ENCODE measurements at places on chromosomes 3 and 15.

DNA sequence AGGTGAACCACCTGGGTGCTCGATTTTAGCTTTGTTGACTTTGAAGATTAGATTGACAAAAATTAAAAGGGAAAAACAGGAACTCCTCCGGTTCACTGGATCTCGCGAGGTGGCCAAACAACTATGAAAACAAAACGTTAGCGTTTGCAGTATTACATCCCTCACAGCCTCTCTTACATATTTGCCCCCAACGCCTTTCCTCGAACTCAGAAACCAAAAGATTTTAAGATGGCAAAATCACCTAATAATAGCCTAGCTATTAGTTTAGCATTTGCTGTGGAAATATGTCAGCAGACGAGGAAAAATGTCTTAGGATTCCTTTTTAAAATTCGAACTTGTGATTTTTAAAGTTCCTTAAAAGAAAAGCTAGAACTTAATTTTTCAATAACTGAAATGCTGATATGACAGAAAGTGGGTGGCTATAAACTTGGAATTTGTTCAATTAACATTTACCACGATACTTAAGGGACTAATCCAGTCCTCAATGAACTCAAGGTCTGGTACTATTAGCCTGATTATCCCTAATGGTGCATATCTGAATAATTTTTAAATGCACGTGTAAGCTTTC, 491 bp upstream of the SENP7 start:
- no peak for DNase-seq

DNA sequence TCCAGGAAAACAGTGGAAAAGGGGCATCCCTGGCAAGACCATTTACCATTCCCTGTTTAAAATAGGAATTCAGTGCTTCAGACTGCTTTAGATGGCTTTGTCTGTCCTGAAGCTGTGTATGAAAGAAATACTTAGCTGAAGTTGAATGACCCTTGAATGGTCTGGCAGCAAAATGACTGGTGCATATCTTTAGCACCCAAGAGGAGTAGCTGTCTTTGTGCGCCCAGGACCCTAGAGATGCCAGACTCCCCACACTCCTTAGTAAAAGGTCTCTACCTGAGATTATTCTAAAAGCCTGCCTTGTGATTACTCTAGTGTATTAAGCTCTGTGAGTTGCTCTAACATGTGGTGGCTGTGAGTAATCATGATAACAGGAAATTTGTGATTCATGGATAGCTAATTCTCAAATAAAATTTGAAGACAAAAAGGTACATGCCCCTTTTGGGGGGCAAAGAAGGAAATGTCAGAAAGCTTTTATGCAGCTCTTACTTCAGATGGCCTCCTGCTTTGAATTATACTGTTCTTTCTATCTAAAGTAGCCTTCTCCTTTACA, 3.2 kb downstream of the MAPKBP1 start:
- DNase-seq = no peak

DNA sequence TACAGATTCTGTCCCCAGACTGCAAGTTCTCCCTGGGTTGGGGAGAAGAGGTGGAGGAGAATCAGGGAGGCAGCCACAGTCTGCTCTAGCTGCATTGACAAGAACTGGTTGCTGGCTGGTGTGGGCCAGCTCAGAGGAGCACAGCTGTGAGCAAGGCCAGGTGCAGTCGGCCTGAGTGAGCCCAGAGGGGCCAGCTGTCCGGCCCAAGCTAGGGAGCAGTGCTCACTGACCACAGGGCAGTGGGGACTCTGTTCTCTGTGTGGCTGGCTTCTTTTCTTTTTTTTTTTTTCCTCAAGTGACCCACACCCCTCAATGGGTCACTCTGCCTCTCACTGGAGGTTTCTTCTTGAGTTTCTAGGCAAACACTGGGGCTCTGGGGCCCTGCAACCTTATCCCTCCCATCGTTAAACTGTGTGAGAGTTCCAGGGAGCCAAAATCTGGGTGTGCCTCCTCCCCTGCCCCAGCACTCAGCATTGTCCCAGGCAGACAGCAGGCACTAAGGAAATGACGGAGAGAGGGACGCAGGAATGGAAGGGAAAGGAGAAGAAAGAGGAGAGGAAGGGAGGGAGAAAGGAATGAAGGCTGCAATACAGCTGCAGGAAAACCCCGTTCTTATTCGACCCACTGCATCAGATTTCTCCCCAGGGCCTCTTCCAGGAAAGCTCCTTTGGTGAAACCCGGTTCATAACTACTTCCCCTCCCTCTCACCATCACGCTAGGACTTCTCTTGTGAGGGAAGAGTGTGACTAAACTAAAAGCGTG, 37.7 kb upstream of the HES1 start:
- no peak for DNase-seq

DNA sequence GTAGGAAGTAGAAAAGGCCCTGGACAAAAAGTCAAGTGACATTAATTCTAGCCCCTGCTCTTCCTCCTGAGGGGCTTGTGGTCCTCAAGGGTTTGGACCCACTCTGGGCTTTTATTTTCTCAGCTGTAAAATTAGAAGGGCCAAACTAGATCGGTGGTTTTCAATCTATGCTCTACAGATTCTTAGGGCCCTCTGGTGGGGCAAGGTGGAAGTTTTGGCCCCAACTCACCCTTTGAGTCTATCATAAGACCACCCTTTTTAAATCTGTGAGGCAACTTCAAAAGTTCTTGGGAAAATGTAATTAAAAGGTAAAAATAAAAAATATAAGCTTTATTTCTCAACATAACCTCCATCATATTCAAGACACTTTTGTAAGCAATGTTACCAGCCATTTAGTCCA, 25.6 kb upstream of the CFAP161 start:
- DNase-seq = no peak

GRCh38 chr3:124395584-124396338, 334.5 kb upstream of the UMPS start:
- no peak for DNase-seq

DNA sequence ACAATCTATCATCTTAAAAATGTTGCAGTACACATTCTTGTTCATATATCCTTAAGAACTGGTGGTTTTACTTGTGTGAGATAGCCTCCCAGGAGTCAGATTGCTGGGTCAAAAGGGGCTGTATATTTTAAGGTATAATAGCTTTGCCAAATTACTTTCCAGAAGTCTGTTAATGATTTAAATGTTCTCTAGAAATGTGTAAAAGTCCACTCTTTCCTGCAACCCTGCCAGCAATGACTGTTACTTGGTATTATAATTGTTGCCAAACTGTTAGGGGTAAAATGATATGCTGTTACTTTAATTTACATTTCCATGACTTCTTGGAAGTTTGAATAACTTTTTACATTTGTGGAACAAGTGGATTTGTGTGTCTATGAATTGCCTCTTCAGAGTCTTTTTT, 170.8 kb downstream of the SLC9A9 start:
- DNase-seq = no peak

GRCh38 chr3:139839659-139840058, 95.3 kb upstream of the CLSTN2 start:
- DNase-seq = no peak

GRCh38 chr3:45985532-45986302, 9.9 kb downstream of the FYCO1 start:
- DNase-seq = no peak

DNA sequence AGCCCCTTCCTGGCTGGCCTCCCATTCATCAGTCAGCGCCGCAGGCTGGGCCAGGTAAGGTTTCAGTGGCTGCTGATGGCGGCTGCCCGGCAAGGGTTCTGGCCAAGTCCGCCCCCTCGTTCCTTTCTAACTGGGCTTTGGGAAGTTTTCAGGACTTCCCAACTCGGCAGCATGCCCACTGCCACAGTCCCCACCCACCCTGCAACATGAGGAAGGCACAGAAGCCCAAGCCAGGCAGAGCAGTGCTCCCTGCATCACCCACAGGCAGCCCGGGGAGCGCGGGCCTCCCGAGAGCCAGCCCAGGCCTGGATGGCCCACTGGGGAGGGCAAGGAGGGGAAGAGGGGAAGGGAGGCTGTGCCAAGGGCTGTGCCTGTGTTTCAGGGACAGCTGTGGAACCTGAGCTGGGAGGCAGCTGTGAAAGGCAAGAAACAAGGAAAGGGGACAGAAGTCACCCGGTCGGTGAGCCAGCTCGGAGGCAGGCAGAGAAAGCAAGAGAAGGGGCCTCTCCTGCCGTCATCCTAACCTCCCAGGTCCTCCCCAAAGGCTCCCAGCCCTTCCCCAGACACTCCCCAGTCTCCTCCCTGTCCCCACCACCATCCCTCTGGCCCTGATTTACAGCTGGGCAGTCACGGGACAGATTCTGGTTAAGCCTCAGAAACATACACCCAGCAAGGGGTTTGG, 73.9 kb downstream of the CPN2 start:
- DNase-seq = no peak

DNA sequence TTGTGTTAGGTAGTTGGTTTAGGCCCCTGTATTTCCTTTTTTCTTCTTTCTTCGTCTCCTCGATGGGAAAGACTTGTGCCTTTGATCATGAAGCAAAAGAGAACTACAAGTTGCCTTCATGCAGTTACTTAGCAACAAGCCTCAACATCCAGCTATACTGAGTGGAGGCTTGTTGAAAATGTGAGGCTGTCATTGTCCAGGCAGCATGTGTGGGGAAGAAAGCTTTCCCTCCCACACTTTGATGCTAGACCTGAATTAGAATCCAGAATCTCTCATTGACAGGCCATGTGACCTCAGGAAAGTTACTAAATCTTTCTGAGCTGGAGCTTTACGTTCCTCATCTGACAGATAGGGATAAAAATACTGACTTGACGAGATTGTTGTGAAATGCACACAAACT, 23.7 kb downstream of the IFT122 start:
- DNase-seq = no peak

- DNase-seq = no peak
Measured at GRCh38 chr3:53833053-53833645, 13.1 kb downstream of the CHDH start.

GRCh38 chr15:31049682-31050615, 51.6 kb downstream of the TRPM1 start:
- DNase-seq = no peak

GRCh38 chr15:88661041-88661700, 22.4 kb downstream of the ISG20 start:
- DNase-seq = no peak

GRCh38 chr3:150372722-150373121, 35.4 kb upstream of the TSC22D2 start:
- DNase-seq = no peak

DNA sequence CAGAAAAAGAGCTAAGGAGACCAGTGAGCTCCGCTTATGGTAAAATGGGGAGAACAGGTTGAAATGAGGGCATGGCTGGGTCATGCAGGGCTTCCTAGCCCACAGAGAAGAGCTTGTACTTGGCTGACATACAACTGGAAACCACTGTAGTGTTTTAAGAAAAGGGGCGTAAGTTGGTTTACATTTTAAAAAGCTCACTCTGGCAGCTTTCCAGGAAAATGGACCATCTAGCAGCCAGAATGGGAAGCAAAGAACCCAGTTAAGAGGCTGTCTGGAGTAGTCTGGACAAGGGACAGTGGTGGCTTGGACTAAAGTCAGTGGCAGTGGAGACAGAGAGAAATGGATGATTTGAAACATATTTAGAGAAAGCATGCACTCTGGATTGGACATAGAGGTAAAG, 1.9 kb downstream of the MORC1 start:
- DNase-seq = no peak

DNA sequence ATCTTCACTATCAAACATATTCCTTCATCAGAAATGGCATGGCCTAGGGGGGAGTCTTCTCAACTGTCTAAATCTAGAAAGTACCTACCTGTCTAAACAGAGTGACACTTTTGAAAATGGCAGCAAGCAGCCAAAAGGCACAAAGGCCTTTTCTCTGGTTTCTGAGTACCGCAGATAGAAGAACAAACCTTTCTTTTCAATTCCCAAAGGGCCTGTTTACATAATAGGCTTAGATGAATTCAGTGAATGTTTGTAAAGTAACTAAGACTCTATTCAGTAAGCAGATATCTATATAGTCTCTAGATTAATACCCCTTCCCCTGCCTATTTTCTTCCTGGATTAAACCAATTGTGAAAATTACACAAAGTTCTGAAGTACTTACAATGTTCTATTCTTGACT, 7.1 kb downstream of the MYEF2 start:
- no peak for DNase-seq

GRCh38 chr3:69774029-69774428, 34.8 kb downstream of the MITF start:
- no peak for DNase-seq

DNA sequence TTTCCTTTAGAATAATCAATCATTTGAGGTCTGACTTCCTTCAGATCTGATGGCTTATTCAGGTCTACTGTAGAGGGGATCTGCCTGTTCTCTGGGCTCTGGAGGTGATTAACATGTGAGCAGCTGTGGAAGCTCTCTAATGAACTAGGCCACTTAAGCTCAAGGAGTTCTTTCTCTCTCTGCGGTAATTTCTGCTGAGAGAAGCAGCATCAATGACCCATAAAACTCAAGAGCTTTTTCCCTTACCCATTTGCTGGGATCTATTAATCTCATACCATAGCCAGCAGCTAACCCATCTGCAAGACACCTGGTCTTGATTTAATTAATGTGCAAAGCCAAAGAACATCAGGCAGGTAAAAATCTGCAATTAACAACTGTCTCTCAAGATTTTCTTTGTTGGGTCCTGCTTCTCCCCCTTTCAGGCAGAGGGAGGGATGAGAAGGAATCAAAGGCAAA, 73.2 kb upstream of the DLG1 start:
- DNase-seq = no peak

- DNase-seq = no peak
Measured at GRCh38 chr15:84819791-84820190, 2.6 kb downstream of the ALPK3 start.

DNA sequence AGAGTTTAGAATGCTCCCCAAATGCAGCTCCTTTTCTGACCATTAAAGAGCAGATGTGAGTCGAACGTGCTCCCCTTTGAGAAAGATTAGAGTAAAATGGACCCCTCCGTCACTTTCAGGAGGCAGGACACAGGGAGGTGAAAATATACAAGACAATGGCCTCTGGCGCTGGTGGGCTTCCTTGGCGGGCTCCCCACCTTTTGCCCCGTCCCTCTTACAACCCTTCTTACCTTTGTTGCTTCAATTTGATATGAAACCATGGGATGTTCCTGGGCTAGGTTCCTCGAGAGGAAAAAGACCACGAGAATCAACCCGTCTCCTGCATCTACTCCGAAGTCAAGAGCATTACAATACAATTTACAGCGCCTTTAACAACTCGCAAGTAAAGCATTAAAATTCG, 214.2 kb downstream of the MEIS2 start:
- DNase-seq = no peak

DNA sequence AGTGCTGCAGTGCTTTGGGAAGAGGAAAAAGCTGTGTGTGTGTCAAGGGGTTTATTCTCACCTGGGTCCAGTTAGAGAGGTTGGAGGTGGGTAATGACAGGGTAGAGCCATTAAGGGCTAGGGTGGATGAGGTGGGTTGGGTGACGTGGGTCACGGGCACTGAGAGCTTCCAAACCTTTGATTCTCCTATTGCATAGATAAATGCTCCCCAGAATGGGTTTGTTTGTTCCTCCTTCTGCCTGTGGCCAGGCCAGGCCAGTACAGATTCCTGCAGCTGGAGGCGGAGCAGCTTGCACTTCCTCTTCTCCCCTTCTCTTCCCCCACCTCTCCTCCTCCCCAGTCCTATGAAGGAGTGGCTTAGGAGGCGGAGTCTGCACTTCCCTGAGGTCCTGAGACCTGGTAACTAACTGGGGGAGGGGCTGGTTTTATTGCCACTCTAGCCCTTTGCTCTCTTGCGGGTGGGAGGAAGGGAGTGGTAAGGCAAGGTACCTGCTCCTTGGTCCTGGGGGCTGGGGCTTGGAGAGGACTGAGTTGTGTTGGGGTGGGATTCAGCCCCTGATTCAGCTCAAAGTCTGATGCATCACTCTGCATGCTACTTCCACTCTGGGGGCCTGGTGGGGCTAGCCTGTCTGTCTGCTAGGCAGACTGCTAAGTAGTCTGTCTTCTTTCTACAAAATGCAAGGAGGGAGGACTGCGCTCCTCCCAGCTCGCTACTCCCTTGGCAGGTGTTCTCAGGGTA, 3.5 kb downstream of the SPINT1 start:
- DNase-seq = no peak

GRCh38 chr3:72065236-72065635, 280.3 kb upstream of the PROK2 start:
- DNase-seq = no peak
